ENCODE measurements at places on chromosomes 13 and 19. TPM values are rescaled to one million over a fixed set of nuclear protein-coding genes. Genes with fewer than 3 reads are reported as not detected.

- H3K4me1 ChIP-seq = no peaks in the 10 kb centered on the region
- no peak overlapping the region for H3K4me3 ChIP-seq
- peak overlapping the region; percentile 33 for H3K27ac ChIP-seq
- no peaks in the 10 kb centered on the region for H3K27me3 ChIP-seq
Observed at GRCh38 chr13:95540888-95541287, 11.6 kb upstream of the CLDN10 start.

The ZNF726 gene
- 9.9 TPM for total RNA-seq

DNA sequence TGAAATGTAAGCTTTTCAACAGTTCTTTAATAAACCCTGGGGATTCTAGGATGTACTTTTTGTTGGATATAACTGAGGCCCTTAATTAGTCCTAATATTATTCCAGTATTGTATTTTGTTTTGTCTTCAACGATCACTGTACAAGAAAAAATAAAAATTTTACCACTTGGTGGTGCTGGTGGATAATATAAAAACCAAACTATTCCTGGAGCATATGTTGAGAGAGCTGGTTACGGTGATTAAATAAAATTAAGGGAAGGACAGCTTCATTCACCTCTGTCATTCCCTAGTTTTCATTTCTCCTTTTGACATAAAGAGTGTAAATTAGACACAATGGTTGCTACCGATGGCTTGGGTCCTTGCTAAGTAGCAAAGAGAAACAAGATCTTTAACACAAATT is 598.6 kb upstream of the PCDH20 start:
- H3K27me3 ChIP-seq = no peaks in the 10 kb centered on the region
- H3K4me1 ChIP-seq = no peaks in the 10 kb centered on the region
- no peak overlapping the region for H3K4me3 ChIP-seq
- no peaks in the 10 kb centered on the region for H3K36me3 ChIP-seq
- no peak overlapping the region for H3K27ac ChIP-seq

The LILRA2 gene
- 1.3 TPM for total RNA-seq

- H3K27ac ChIP-seq = no peak overlapping the region
- H3K4me3 ChIP-seq = no peak overlapping the region
- H3K36me3 ChIP-seq = no peaks in the 10 kb centered on the region
- H3K27me3 ChIP-seq = peaks cover 2% of the 10 kb centered on the region
- no peak for DNase-seq
Observed at GRCh38 chr19:7692417-7693088, 9.4 kb downstream of the FCER2 start.

- H3K4me1 ChIP-seq = no peaks in the 10 kb centered on the region
- DNase-seq = no peak
- no peak overlapping the region for H3K4me3 ChIP-seq
- no peak overlapping the region for H3K27ac ChIP-seq
Observed at GRCh38 chr13:34416971-34417380, 525.1 kb upstream of the NBEA start.

- H3K27me3 ChIP-seq = no peaks in the 10 kb centered on the region
- H3K4me3 ChIP-seq = no peak overlapping the region
- no peaks in the 10 kb centered on the region for H3K36me3 ChIP-seq
- no peak for DNase-seq
Observed at GRCh38 chr13:51679616-51680015, 95.4 kb downstream of the WDFY2 start.

DNA sequence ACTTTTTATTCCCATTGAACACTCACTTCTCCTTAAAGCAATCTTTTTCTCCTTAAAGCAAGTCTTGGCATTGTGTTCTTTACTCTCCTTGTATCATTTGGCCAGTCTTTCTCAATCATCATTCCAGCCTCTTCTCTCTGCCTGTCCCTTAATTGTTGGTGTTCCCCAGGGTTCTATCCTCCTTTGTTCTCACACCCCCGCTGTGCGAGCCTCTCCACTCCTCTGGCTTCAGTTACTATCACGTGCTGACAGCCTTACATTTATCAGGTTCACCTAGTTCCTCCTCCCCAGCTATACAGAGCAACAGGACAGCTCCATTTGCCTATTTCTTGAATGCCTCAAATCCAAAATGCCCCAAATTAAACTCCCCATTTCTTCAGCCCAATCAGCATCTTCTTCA is 24.6 kb downstream of the CYSLTR2 start:
- no peak overlapping the region for H3K4me3 ChIP-seq
- no peaks in the 10 kb centered on the region for H3K4me1 ChIP-seq
- no peak for DNase-seq
- H3K36me3 ChIP-seq = no peaks in the 10 kb centered on the region
- H3K27me3 ChIP-seq = no peaks in the 10 kb centered on the region
- H3K27ac ChIP-seq = no peak overlapping the region

DNA sequence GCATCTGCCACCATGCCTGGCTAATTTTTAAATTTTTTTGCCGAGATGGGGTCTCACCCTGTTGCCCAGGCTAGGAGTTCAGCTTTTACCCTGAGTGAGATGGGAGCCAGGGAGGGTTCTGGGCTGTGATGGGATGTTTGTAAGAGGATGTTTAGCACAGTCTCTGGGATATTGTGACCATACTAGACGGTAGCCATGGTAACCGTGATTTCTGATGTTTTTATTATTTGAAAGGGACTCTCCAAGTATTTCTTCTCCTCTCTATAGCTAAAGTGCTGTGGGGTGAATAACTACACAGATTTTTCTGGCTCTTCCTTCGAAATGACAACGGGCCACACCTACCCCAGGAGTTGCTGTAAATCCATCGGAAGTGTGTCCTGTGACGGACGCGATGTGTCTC is 10.4 kb downstream of the TSPAN16 start:
- H3K36me3 ChIP-seq = no peaks in the 10 kb centered on the region
- no peaks in the 10 kb centered on the region for H3K27me3 ChIP-seq
- H3K27ac ChIP-seq = no peak overlapping the region
- H3K4me1 ChIP-seq = no peaks in the 10 kb centered on the region

GRCh38 chr19:46704379-46705076 is 12.4 kb downstream of the PRKD2 start:
- H3K4me3 ChIP-seq = no peak overlapping the region
- H3K4me1 ChIP-seq = no peaks in the 10 kb centered on the region
- H3K36me3 ChIP-seq = peaks cover 64% of the 10 kb centered on the region
- no peak overlapping the region for H3K27ac ChIP-seq

GRCh38 chr19:35120898-35121297 is 5.3 kb downstream of the FXYD3 start:
- H3K4me3 ChIP-seq = no peak overlapping the region
- DNase-seq = no peak
- peaks cover 61% of the 10 kb centered on the region for H3K4me1 ChIP-seq
- no peaks in the 10 kb centered on the region for H3K27me3 ChIP-seq

DNA sequence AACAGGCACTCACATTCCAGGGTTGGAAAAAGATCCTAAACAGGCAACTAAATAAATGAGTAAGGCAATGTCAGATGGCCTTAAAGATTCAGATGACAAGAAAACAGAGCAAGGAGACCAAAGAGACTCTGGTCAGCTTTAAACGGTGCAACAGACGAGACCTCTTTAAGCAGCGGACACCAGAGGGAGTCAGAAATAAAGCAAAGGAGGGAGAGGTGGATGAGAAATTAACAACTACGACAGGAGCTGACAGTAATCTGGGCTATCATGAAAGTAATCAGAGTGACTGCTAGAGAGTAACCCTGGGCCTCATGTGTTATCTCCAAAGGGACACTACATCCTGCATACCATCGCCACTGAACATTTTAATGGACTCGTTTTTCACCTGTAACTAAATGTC is 1.1 kb downstream of the ZNF550 start:
- H3K27me3 ChIP-seq = no peaks in the 10 kb centered on the region
- peaks cover 16% of the 10 kb centered on the region for H3K4me1 ChIP-seq
- no peak overlapping the region for H3K27ac ChIP-seq
- no peak for DNase-seq
- peaks cover 15% of the 10 kb centered on the region for H3K36me3 ChIP-seq
- H3K4me3 ChIP-seq = peak overlapping the region; percentile 70

The AXL gene
- total RNA-seq = 26.5 TPM

- H3K36me3 ChIP-seq = no peaks in the 10 kb centered on the region
- H3K27me3 ChIP-seq = no peaks in the 10 kb centered on the region
- DNase-seq = no peak
- no peaks in the 10 kb centered on the region for H3K4me1 ChIP-seq
- no peak overlapping the region for H3K4me3 ChIP-seq
- H3K27ac ChIP-seq = no peak overlapping the region
Observed at GRCh38 chr13:48851707-48852106, 124.0 kb upstream of the FNDC3A start.

DNA sequence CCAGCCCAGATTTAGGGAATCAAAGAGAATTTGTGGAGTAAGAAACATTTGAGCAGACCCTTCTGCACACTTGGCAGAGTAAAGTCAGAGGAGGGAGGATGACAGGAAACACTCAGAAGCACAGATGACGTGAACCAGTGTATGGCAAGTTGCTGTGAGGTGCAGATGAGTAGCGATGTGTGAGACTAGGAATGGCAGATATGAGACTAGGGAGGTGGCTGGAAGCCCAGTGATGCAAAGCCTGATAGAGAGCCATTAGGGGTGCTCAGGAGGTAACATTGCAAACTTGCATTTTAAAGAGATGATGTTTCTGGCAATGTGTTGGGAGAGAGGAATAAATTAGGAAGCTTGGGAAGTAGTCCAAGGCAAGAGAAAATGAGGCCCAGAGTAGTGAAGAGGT is 44.0 kb downstream of the PCDH17 start:
- H3K27me3 ChIP-seq = no peaks in the 10 kb centered on the region
- no peaks in the 10 kb centered on the region for H3K4me1 ChIP-seq
- H3K36me3 ChIP-seq = peaks cover 3% of the 10 kb centered on the region
- DNase-seq = no peak
- H3K4me3 ChIP-seq = no peak overlapping the region

DNA sequence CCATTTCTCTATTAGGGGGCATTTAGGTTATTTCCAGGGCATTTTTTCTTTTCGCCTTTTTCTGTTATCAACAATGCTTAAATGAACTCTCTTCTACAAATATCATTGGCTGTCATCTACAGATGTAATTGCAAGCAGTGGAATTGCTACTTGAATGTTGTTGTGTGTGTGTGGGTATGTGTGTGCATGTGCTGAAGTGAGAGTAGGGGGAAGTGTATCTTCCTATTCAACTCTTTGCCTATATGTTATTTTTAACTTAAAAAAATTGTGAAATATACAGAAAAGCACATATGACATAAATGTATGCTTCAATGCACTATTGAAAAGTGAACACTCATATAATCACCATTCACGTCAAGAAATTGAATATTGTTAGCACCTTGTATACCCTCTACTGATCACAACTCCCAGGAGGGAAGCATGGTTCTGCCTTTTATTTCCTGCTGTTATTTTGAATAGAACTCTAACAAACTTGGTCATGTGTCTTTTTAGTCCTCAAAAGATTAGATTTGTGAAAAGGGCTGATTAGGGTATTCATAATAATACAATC is 24.7 kb downstream of the WDFY2 start:
- no peak overlapping the region for H3K4me3 ChIP-seq
- H3K27ac ChIP-seq = no peak overlapping the region

The MARCHF2 gene
- 44.1 TPM for total RNA-seq

DNA sequence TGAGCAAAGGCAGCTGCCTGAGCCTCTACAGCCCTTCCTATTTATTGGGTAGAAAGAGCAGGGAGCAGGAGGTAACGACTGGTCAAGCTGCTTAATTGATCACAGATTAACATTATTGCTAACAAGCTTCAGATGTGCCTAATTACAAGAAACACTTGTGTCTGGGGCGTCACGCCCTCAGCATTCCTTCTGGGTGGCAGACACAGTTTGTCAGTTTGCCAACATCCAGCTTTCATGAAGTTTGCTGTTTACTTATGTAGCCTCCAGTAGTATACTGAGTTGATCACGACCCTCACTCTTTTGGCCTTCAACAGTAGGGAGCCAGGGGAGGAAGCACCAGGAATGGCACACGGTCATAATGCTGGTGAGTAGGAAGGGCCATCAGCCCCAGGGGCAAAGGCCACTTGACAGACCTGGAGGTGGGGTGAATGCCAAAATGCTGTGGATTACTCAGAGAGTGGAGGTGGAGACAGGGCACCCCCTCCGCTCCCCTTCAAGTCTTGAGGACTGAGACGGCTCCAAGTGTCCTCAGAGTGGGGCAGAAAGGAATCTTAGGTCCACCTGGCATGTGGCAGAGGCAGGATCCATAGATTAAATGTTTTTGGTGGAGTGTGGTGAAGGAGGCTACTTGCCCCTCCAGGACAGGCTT is 34.9 kb upstream of the PSPC1 start:
- no peak overlapping the region for H3K4me3 ChIP-seq
- no peaks in the 10 kb centered on the region for H3K4me1 ChIP-seq
- no peak for DNase-seq
- H3K27ac ChIP-seq = no peak overlapping the region
- H3K27me3 ChIP-seq = no peaks in the 10 kb centered on the region

The C2CD4C gene
- total RNA-seq = 9.4 TPM

DNA sequence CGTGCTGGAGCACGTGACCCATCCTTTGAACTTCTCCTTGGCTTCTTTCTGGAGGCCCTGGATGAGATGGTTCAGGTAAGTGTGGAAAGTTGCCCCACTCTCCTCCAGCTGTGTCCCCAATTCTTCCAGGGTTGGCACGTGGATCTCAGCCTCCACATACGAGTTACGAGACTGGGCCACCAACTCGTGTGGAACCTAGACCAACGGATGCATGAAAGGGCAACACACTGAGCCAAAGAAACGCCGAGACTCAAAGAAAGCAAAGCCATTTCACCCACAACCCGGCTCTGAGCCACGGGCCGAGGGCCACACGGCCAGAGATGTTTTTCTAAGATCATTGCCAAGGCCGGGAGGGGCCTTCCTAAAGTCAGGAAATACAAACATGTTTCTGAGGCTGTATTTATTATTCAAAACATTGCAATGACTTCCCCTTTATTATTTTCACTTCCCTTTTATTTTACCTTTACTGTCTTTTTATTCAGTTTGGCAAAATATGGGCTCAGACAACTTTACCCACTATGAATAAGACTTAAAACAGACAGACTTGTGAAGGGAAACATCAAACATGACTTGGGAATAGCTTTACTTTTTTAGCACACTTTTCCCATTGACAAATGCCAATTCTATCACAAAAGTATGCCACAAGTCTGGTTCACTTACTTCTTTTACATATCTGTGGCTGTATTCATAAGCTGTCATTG is 94.6 kb downstream of the KL start:
- H3K27ac ChIP-seq = peak overlapping the region; percentile 74
- peaks cover 10% of the 10 kb centered on the region for H3K4me1 ChIP-seq
- H3K27me3 ChIP-seq = no peaks in the 10 kb centered on the region
- DNase-seq = no peak
- no peak overlapping the region for H3K4me3 ChIP-seq

The FXYD3 gene
- 0.40 TPM for total RNA-seq

DNA sequence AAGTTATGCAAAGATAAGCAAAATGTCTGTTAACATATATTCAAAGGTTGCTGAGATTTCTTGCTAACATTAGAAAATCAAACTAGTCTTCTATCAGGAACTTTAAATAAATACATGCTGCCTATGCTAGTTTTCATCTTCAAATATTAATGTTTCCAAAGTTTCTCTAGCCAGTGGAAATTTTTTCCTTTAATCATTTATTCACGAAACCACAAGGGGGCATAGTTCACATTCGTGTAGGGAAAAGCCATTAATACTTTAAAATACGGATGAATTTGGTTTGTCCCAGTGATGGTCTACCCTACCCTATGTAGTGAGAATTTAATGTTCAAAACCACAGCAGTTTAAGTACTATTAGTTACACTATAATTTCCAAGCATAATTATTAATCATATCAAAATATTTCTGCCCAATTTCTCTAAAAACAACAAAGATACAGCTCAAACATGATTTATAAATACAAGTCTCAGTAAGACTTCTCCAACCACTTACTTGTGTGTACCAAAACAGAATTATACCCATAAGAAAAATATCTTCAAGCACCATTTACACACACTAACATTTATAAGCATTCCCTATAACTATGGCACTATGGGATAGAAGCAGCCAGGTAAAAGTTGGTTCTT is 16.2 kb downstream of the NUFIP1 start:
- peaks cover 6% of the 10 kb centered on the region for H3K36me3 ChIP-seq
- H3K27me3 ChIP-seq = no peaks in the 10 kb centered on the region
- H3K27ac ChIP-seq = no peak overlapping the region
- H3K4me3 ChIP-seq = no peak overlapping the region
- DNase-seq = no peak

The MTUS2 gene
- 4.6 TPM for total RNA-seq

Data from spinal cord (tissue), 10 donors.